ENCODE measurements at places on chromosomes 13 and 19. TPM values are rescaled to one million over a fixed set of nuclear protein-coding genes. Genes with fewer than 3 reads are reported as not detected.

BCL3 gene
- 60.6 TPM for total RNA-seq

WDR88 gene
- total RNA-seq = not detected

FCGBP gene
- 0.96 TPM for total RNA-seq

C19orf85 gene
- total RNA-seq = not detected

ZNF813 gene
- total RNA-seq = 0.21 TPM

PRRG2 gene
- 0.93 TPM for total RNA-seq

All from A549 treated with dexamethasone at 1 μM for 4 hours (cell line).